ENCODE measurements at places on chromosomes 16 and 17.

DNA sequence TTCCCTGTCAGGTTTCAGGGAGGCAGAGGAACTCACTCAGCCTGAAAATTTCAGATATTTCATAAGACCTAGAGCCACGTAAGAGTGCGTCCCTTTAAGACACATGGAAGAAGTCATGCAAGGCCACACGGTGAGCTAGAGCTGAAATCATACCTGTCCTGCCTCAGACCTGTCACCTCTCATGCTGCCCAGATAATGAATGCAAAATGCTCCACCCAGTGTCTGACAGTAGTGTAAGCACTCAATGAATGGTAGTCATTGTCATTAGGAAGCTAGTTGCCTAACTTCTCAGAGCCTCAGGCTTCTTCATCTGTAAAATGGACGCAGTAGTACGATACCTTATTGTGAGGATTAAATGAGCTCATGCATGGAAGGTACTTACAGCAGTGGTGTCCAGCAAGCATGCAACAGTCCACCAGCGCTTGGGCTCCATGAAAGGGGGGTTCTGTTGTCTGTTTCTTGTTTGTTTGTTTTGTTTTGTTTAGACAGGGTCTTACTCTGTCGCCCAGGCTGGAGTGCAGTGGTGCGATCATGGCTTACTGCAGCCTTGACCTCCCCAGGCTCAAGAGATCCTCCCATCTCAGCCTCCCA is 60.7 kb downstream of the WSB1 start:
- no peak for DNase-seq

GRCh38 chr17:67993998-67994361 is 2.3 kb downstream of the C17orf58 start:
- DNase-seq = no peak

DNA sequence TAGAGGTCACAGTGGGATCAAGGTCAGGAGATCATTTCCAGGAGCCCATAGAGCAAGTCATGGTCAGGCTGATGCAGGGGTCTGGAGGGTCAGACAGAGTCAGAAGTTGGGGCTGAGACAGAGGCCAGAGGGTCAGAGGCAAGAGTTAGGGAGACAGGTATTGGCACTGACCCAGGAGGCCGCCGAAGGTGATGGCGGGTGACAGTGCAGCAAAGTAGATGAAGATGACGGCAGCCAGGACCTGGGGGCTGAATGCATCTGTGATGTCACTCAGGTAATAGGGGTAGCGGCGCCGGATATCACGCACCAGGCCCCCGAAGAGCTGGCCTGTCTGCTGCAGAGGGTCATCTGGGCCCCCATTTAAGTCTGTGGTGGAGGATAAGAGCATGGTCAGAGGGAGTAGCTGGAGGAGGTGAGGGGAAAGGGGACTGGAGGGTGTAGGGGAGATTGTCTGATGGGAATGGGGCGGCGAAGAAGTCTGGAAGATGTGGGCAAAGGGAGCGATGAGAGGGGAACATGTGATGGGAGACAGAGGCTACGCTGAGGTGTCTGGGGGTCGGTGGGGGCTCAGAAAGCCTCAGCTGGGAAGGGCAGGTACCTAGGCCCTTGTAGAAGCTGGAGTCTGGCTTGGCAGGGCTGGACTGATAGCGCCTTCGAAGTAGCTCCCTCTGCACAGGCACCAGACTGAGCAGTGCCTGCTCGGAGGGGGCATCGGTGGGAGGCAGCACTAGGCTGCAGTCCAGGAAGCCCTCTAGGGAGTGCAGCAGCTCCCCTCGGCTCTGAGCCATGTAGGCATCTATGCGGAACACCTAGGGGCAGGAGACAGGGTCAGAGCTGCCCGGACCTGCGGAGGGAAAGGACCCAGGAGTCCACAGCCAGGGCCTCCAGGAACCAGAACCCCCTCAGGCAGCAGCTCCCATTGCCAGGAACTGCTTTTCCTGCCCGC is 9.8 kb downstream of the SLC4A1 start:
- no peak for DNase-seq

DNA sequence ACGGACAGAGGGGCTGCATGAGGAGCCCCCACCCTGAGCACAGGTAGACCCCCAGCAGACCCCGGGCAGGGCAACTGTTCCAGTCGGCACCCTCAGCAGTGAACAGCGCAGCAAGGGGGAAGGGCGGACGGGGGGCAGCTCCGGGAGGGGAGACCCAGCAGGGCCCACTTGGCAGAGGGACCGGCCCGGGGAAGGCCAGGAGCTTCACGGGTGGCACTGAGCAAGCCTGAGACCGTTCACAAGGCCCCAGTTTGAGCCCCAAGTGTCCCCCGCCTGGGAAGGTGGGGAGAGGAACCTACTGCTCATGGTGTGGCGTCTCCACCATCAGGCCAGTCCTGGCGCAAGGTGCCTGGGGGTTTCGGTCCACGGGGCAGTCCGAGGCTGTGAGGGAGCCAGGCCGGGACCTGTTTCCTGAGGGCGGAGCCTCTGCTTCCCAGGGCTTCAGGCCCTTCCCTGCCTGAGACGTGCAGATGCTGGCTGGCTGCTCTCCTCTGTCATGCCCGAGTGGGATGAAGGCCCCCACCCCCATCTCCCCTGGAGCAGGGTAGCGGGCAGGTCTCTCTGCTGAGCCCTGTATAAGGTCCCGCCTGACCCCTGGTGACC is 54.4 kb upstream of the GNG13 start:
- no peak for DNase-seq

- no peak for DNase-seq
Observed at GRCh38 chr17:73187203-73187769, 5.6 kb upstream of the COG1 start.

- no peak for DNase-seq
Observed at GRCh38 chr17:40431231-40431602, 12.0 kb upstream of the IGFBP4 start.

DNA sequence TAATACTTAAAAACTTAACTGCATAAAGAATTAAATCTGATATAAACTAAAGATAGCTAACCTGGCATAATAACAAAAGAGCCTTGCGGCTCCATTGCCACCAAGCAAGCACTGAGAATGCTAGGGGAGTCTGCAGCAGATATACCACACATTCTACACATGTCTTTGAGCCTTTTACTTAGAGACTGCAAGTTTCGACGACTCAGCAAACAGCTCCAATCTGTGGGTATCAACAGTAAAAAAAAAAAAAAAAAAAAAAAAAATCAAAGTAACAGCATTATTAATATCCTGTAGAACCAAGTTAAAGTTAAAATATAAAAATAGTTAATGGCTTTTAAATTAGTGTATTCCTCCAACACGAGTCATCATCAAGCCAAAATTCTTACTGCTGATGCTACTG is 27.8 kb upstream of the INTS2 start:
- DNase-seq = no peak

DNA sequence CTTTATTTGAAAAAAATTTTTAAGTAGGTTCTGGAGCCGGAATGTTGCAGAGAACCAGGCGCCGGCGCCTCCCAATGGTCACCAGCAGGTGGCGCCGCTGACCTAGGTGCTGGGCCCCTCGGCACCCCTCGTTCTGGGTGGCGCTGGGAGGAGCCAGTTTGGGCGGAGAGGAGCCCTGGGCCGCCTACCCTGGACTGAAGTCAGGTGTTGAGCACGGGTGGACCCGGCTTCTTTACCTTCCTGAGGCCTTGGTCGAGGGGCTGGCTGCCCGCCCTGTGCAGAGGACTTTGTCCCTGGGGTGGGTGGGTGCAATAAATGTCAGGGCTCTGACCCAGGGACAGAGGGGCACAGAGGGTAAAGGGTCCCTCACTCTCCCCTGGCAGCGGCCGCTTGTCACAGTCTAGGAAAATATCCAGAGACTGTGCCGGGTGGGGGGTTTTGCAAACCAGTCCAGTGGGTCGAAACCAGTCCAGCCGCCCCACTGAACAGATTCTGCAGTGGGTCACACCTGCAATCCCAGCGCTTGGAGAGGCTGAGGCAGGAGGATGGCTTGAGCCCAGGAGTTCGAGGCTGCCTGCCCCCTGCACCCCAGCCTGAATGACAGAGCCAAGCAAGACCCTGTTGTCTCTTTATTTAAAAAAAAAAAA is 30.1 kb upstream of the TNFRSF13B start:
- peak; percentile 97 for DNase-seq

DNA sequence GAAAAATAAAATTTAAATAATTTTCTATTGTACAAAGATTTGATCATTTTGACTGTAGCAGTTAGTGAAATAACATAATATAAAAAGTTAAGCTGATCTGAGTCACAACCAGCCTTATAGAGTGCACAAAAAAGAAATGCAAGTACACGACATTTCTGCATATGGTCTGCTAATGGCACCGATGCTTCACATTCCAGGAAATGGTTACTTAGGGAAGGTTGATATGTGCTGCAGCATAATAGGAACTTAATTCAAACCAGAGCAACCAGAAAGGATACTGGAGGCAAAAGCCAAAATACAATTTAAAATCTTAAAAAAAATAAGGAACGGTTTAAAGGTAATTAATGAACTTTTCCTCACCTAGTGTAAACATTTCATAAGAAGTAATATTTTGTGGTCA is 10.0 kb upstream of the CFDP1 start:
- DNase-seq = no peak

GRCh38 chr17:82980632-82981031 is 98.8 kb upstream of the METRNL start:
- peak; percentile 36 for DNase-seq

DNA sequence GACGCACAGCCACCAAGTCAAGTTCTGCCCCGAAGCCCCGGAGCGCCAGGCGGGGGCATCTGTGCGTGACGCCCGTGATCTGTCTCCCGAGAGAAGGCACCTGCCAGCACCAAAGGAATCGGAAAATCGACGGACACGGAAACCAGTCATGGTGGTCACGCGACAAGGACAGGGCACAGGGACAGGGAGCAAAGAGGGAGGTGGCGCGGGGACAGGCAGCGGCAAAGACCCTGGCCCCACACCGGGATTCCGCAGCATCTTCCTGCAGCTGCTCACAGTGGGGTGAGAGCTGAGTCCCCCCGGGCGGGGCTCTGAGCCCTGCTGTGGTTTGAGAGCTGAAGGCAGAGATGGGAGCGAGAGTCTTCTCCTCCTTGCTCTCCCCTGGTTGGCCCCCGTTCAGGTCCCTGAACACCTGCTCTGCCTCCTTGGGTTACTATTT is 56.4 kb downstream of the ABR start:
- no peak for DNase-seq

GRCh38 chr17:71926746-71927398 is 193.9 kb upstream of the SOX9 start:
- no peak for DNase-seq

DNA sequence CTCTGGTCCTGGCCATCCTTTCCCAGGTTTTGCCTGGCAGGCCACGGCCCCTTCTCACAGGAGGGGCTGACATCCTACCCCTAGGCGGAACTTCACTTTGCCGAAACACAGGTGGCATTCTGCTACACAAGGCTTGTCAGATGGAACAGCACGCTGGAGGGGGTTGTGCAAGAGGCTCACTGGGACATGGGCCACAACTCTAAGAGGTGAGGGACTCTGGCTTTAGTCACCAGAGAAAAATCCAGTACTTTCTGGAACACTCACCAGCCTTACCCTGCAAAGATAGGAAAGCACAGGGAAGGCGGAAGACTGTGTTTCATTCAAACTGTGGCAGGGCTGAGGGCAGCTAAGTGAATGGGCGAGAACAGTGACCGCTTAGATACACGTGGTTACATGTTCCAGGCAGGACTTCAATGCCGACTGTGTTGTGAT is 18.3 kb downstream of the CDC42EP4 start:
- DNase-seq = no peak

DNA sequence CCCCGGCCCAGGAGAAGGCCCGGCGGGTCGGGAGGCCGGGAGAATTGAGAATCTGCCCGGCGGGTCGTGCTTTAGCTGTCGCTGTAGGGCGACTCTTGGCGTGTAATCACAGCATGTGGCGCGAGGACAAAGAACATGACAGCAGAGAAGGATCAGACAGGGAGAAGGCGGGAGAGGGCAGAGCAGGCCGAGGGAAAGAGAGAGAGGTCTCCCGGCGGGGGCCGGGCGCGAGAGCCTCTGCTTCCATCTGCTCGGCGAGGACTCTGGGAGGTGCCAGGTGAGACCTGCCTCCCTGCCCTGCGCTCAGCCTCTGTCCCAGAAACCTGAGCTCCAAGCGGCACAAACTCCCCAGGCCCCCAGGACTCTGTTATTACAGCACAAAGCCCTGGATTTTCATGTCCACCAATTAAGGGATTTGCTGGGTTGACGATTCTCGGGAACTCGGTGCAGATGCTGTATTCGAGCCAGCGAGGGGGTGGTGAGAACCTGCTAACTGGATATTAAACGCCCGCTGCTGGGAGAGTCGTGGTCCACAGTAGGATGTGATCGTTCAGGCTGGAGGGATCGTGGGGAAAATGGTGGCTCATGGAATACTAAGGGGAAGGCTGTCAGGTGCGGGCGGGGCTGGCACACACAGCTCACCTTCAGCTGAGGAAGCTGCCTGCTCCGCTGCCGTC is 172.0 kb upstream of the CIBAR2 start:
- no peak for DNase-seq

- DNase-seq = no peak
Observed at GRCh38 chr16:58152246-58152868, 23.2 kb upstream of the CFAP20 start.

- DNase-seq = no peak
Observed at GRCh38 chr16:88878967-88879787, 12.7 kb upstream of the PABPN1L start.

GRCh38 chr16:13436641-13437412 is 483.1 kb upstream of the ERCC4 start:
- DNase-seq = no peak

DNA sequence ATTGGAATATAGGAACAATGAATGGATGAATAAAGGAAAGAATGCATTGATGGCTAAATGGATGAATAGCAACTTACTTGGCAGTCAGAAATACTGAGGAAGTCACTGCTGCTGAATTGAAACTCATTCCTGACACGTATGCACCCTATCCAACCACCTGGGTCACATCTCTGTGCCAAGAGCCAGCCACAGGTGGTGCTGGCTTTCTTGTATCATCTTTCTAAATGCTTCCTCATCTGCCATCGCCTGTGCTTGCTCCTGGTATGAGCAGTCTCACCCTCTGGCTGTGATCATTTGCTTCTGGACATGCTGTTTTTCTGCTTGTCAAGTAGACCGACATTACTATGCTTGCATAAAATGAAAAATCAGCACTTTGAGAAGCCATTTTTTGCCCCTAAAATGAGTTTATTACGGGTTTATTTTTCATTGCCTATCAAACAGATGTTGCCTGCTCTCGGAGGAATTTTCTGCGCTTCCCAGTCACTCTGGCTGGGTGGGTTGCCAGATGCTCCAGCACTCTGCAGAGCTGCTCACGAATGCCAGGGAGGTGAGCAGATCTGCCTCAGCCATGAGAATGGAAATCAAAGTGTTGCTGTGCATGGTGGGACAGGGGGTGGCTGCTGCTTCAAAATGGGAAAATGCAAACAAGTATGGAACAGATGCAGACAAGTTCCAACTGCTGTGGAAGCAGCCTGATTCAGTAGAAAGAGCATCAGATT is 1349.6 kb upstream of the CDH8 start:
- DNase-seq = no peak

GRCh38 chr17:58376472-58377000 is 24.5 kb upstream of the SUPT4H1 start:
- peak; percentile 71 for DNase-seq

GRCh38 chr16:84631886-84632285 is 14.0 kb upstream of the COTL1 start:
- DNase-seq = no peak

- DNase-seq = no peak
Observed at GRCh38 chr17:55037828-55038227, 69.3 kb downstream of the STXBP4 start.
